Common myeloid progenitor, CD34-positive (primary cell): ENCODE measurements at places on chromosomes 11 and 22.

DNA sequence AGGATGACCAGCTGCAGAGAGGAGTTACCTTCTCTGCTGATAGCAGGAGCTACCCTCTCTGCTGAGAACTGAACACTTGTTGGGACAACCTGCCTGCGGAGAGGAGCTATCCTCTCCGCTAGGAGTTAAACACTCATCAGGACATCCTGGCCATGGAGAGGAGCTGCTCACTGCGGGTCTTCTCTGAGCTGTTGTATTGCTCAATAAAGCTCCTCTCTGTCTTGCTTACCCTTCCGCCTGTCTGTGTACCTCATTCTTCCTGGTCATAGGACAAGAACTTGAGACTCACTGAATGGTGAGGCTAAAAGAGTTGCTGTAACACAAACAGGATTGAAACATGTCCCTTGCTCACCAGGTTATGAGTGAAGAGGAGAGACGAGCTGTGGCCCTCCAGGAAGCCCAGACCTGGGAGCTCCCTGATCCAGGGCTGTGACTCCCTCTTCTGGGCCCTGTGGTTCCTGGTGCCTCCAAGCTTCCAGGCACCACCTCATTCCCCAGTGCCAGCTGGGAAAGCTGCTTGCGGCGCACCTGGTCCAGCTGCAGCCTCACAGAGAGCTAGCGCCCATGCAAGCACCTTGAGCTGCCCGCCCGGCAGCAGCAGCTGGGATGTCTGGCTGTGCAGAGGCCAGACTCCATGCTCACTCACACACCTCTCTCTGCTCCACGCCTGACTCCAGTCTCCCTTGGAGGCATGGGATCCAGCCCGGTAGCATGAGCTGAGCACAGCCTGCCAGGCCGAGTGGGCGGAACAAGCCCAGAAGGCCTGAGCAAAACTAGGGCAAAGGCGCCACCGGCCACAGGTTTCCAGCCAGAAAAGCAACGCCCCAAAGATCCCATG lies 50.5 kb downstream of the RAB30 start:
- no peak for DNase-seq

- no peak for DNase-seq
These were observed 30.1 kb upstream of the FADD start for GRCh38 chr11:70173018-70173417.

DNA sequence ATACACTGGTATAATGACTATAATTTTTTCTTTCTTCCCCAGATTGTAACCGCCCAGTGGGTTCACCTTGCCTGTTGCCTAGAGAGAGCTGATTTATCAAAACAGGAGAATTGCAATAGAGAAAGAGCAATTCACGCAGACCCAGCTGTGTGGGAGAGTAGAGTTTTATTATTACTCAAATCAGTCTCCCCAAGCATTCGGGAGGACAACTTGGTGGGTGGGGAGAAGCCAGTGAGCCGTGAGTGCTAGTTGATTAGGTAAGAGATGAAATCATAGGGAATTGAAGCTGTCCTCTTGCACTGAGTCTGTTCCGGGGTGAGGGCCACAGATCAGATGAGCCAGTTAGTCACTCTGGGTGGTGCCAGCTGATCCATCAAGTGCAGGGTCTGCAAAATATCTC lies 73.2 kb downstream of the SLC35F2 start:
- no peak for DNase-seq

DNA sequence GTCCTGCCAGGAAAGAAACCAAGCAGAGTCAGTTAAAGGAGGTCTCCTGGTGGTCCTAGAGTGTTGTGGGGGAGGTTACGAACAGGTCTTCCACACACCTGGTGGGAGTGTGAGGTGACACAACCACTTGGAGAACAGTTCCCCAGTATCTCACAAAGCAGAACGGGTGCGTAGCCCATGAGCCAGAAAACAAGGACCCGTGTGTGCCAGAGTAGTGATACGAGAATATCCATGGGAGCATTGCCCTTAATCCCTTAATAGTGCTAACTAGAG lies 21.7 kb upstream of the CLDN5 start:
- no peak for DNase-seq

GRCh38 chr22:49884503-49885260 lies 31.0 kb downstream of the ZBED4 start:
- no peak for DNase-seq

- no peak for DNase-seq
These were observed 7.6 kb downstream of the MYO18B start for GRCh38 chr22:25749420-25750169.

DNA sequence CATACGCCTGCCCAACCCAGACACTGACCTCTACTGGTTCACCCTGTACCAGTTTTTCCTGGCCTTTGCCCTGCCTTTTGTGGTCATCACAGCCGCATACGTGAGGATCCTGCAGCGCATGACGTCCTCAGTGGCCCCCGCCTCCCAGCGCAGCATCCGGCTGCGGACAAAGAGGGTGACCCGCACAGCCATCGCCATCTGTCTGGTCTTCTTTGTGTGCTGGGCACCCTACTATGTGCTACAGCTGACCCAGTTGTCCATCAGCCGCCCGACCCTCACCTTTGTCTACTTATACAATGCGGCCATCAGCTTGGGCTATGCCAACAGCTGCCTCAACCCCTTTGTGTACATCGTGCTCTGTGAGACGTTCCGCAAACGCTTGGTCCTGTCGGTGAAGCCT lies 2.2 kb downstream of the MCHR1 start:
- DNase-seq, result no peak
